ENCODE measurements at places on chromosomes 3 and 15.

GRCh38 chr3:73143821-73144237 lies 82.4 kb downstream of the EBLN2 start:
- DNase-seq: no peak

DNA sequence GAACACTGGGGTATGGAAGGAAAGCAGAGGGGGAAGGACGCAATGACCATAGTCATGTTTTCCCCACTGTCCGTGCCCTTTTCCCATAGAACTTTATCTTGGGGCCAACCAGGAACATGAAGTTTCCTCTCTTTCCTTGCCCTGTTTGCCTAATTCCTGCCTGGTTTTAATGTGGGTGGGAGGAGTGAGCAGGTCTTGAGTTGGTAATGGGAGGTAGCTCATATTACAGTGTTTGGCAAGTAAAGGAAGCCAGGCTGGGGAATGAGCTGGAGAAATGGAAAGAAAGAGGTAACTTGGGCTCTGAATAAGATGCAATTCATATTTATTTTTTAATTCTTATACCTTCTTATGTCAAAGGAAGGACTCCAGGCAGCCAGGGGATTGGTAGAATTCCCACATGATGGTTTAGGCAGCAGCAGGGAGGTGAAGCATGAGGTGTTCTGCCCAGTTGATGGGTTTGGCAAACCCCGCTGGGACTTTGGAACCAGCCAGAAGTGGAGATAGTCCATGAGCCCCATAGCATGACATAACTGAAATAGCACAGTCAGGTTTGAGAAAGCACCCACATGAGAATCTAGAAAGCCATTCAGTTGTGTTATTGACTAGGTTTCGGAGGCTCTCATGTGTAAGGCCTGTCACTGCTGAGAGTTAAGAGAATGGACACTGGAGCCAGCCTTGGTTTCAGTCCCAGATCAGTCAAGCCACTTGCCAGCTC lies 60.0 kb downstream of the CCK start:
- DNase-seq: no peak

GRCh38 chr3:62318752-62319569 lies 54.4 kb downstream of the FEZF2 start:
- DNase-seq: peak; percentile 81

- peak; percentile 77 for DNase-seq
These were observed 61.7 kb downstream of the FMN1 start for GRCh38 chr15:33132722-33133345.

DNA sequence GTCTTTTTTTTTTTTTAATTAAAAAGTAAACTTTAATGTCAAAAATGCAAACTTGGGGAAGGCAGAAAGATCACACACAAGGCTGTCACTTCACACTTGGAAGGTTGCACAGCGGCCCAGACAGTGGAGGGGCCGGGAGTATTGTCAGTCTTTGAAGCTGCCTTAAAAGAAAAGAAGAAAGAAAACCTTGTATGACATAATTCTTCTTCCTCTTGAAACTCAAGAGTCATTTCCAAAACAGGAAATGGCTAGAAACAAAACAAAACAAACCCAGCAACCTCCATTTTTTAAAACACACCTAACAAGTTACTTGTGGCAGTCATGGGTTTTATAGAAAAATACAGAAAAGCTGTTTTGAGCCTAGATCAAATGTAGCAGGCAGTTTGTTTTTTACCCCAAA lies 68.1 kb upstream of the MAGI1 start:
- DNase-seq: peak; percentile 57

- no peak for DNase-seq
These were observed 79.3 kb downstream of the SHQ1 start for GRCh38 chr3:72768936-72769335.

- no peak for DNase-seq
These were observed 45.0 kb upstream of the AKAP13 start for GRCh38 chr15:85335193-85335942.

GRCh38 chr15:40844696-40845030 lies 815 bp downstream of the SPINT1 start:
- DNase-seq: peak; percentile 26

GRCh38 chr3:140292170-140292569 lies 357.2 kb downstream of the CLSTN2 start:
- no peak for DNase-seq

DNA sequence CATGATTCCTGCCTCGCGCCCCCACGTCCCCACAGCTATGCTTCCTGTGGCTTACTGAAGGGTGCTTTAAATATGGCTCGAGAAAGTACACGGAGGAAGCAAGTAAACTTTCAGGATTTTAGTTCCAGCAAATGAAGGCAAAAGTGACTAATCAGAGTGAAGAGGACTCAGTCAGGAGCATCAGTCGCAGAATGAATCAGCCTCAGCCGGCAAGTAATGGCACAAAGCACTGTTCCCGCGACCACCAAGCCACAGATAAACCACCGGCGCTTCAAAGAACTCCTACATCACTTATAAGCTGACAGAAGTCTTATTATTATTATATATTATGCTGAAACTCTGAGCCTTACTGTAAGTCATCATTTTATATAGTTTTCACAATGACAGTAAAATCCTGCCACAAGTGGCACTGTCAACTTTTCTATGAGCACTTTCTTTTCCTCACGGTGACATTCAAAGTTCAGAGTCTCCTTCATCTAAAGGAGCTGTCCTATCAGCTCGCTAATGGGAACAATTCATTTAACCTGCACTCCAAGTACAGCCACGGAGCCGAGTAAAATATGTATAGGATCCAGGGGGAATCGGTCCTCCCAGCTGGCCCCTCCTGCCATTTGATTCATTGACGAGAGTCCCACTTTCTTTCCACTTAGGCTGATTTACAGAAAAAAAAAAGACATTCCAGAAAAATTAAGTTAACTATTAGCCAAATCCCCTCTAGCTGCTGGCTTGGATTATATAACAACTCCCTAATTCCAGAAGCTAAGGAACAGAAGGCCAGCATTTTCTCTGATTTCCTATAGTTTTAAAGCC lies 217.0 kb upstream of the ICE2 start:
- DNase-seq: no peak

- no peak for DNase-seq
These were observed 50.3 kb upstream of the ACTL6A start for GRCh38 chr3:179512378-179512777.

- peak; percentile 85 for DNase-seq
These were observed 37.7 kb downstream of the TM4SF4 start for GRCh38 chr3:149512073-149512782.

- peak; percentile 62 for DNase-seq
These were observed 326.0 kb upstream of the SGO1 start for GRCh38 chr3:20511863-20512505.

DNA sequence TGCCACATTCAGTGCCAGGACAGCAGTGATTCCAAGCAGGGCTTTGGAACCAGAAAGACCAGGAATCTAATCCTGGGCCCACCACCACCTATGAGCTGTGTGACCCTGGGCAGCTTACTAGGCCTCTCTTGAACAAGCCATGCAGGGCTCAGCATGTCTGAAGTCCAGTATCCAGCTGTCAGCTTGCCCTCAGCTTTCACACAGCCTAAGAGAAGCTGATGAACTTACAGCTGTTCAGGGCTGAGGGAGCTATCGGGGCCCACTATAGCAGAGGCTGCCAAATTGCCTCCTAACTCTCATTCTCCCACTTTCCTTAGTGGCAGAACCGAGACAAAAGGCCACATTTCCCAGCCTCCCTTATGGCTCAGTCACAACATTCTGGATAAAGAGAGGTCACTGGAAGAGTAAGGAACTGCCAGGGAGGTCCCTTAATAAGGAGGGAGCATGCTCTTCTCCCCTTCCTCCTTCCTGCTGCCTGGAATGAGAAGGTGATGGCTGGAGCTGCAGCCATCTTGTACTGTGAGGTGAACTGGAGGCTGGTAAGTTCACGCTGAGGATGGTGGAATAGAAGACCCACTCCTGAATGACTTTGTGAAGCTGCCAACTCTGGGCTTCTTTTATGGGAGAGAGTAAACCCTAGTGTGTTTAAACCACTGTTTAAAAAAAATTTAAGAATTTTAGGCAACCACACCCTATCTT lies 34.5 kb downstream of the FEM1B start:
- DNase-seq: no peak

DNA sequence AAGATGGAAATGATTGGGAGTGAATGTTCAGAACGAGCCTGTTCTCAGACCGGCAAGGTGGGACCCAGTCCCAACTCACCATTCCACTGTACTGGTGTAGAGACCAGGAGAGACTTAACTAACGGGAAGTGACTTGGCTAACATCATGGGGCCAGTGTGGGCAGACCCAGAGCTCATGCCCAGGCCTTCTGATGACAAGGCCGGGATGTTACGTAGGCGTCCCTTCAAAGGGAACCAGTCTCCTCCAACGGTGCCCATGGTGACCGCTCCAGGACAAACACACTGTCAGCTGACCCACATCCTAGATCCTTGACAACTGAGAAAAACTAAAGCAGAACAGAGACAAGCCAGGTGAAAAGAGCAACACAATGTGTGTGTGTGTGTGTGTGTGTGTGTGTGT lies 128.4 kb upstream of the HACD2 start:
- no peak for DNase-seq

GRCh38 chr15:95603802-95604201 lies 726.7 kb upstream of the NR2F2 start:
- peak; percentile 89 for DNase-seq

DNA sequence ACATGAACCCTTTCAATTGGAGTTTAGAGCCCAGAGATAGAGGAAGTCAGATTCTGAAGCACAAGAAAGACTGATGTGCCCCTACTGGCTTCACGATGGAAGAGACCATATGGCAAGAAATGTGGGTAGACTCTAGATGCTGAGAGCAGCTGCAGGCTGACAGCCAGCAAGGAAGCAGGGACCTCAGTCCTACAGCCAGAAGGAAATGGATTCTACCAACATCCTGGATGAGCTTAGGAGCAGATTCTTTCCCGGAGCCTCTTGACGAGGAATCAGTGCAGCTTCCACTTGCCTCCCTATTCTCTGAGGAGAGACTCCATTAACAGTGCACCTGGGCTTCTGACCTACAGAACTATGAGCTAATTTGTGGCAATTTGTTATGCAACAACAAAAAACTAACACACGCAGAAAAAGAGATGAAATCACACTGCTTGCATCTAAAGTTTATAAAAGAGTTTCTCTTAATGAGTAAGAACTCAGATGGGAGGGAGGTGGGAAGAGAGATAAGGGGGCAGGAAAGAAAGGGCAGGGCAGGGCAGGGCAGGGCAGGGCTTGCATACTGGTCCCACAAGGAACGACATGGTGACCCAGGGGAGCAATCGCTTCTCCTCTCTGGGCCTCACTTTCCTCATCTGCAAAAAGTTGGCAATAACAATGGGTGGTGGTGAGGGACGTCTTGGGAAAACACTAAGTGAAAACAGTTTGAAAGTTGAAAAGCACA lies 440.9 kb downstream of the FOXP1 start:
- peak; percentile 25 for DNase-seq

DNA sequence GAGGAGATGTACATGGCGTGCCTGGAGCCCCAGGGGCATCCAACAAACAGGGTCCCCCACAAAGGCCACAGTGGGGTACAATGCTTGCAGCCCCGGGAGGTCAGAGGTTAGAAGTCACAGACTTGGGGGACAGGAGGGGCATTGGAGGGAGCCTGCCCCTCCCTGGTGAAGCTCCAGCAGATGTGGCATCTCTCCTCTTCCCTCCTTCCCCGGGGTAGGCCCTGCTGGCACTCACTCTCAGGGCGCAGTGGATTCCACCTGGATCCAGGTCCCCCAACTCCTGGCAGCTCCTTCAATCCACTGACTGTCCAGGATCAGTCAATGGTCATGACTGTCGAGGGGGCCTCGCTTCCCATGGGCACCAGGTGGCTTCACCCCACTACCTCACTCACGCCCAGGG lies 32.2 kb downstream of the RGMA start:
- DNase-seq: no peak

- peak; percentile 85 for DNase-seq
These were observed 106.1 kb downstream of the FILIP1L start for GRCh38 chr3:100008081-100008698.

DNA sequence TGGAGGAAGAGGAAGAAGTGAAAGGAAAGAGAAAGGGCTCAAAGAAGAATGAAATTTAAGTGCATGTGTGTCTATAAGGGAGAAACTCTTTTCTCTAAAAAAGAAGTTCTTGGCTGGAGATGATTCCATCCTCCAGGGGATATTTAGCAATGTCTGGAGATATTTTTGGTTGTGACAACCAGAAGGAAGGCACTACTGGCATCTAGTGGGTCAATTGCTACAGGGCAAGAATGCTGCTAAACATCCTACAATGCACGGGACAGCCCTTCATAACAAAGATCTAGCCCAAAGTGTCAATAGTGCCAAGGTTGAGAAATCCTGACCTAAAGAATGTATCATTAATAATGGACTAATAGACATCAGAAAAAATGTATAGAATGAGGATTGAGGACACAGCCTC lies 57.4 kb upstream of the ST3GAL6 start:
- no peak for DNase-seq

DNA sequence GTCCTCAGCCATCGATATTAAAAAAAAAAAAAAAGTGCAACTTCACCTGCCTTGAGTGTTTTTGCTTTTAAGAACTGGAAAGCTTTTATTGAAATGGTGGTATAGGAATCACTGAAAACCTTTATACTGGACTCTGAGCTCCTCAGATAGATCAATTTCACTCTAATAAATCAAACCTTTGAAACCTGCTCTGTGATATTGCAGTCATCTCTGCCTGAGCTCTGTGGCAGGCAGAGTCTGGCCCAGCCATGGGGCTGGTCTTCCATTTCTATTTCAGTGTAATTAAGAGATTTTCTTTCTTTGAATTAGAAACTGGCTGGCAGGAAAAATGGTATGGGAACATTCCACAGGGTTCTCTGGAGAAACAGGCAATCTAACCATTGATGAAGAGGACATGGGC lies 762.5 kb downstream of the AGBL1 start:
- DNase-seq: no peak

- no peak for DNase-seq
These were observed 108.4 kb downstream of the PTPRG start for GRCh38 chr3:61669668-61670299.

DNA sequence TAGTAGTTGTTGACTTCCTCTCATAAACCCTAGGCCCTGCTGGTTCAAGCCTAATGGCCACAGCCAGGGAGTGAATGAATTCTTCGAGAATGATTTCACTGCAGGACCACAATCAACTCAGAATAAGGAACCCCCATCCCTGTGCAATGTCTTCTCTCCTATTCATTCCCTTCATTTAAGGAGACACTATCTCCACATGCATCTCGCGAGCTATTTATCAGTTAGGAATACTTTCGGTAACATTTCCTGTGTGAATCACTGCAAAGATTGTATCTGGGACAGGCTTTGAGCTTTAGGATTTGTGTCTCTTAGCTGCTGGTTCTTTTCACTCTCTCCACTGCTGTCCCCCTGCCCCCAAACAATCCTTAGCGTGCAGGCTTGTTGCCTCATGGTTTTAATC lies 94.4 kb downstream of the MYLK start:
- no peak for DNase-seq

DNA sequence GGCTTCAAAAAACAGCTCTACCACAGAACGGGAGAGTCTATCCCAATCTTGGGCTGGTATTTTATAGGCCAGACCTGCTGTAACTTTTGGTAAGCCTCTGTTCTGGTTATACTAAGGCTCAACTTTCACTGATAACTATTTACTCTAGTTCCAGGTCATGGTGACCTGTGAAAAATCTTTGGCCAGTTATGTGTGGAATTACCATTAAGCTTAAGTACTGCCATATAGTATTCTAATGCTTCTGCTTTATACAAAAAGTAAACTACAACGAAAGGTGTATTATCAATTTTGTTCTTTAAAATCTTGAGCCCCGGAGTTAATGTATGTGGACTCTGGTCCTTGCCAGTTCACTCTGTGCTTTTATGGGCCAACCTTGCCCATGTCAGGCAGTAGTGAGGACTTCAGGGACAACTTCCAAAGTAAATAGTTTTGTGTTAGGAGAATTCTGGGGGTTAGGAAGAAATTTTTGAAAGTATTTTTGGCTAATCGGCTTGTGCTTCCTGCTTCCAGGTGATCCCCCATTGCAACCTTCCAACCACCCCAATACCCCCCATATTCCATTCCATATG lies 6.4 kb downstream of the SIAH2 start:
- no peak for DNase-seq

GRCh38 chr3:30353711-30354467 lies 252.5 kb upstream of the TGFBR2 start:
- no peak for DNase-seq
